Stimulated activated CD4-positive, alpha-beta T cell treated with anti-CD3 and anti-CD28 coated beads, Interleukin-12 subunit alpha, Interleukin-12 subunit beta, amount 100 ng/mL, for 24 hours (primary cell): ENCODE measurements at places on chromosomes 11 and 22.
A peak's percentile ranks its signal among the peaks of the same experiment; 100 is the strongest.

DNA sequence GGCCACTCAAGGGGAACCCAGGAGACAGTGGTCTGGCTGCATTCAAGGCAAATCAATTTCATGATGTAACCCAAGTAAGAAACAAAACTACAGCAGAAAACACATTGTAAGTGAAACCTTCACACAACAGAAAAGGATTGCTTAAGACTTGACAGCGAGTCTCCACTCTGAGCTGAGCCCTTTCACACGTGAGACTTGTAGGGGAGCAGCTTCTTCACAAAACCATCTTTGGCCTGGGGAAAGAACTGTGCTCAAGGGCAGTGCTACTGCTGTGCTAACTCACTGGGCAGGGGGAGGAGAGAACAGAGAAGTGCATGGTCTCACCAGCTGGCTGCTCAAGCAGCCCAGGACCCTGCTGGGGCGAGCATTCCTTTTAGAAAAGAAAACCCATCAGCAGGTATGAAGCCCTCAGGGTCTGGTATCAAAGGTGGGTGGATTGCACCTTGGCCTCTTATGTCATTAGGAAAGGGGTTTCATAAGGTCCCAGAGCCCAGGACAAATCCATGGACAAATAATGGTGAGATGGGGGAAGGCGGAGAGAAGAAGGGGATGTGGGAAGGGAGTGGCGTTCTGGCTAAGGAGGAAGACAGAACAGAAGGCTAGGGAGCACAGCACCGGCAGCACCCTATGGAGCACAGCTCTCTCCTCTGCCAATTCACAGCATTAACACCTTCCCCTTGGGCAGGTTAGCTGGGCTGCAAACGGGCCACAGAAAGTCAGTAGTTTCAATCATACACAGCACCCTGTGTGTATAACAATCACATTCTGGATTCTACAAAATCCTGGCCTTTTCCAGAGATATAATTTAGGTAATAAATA, 20.6 kb upstream of the RAPSN start:
- no peak for DNase-seq

DNA sequence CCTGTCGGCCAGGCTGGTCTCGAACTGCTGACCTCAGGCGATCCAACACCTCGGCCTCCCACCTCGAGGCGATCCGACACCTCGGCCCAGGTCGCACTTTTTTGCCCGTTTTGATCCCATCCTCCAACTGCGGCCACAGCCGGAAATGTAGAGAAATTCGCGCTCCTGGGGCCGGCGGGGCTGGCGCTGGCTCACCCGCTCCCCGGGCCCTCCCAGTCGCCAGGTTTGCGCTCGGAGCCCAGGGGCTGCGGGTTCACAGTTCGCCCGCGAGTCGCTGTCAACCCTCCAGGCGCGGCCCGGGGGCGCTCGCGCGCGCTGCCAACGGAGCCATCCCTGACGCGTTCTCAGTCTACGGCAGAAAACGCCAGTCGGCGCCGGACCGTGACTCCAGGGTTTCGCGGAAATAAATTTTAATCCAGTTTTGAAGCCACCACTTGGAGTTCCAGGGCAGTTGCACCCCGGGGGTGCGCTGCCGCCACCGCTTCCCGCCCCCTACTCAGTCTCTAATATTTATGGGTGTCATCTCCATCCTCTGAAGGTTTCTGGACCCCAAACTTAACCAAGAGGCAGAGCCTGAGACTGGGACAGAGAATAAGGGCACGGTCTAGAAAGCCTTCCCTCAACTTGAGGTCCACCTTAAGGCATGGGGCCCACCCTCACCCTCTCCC, 1.5 kb upstream of the KLHDC7B start:
- peak; percentile 79 for DNase-seq

- DNase-seq: no peak
Observed at GRCh38 chr11:110962921-110963320, 250.7 kb upstream of the ARHGAP20 start.

GRCh38 chr11:68021167-68021787, 9.2 kb upstream of the NDUFS8 start:
- DNase-seq: no peak

- DNase-seq: no peak
Observed at GRCh38 chr11:73265278-73265810, 6.8 kb upstream of the P2RY6 start.

DNA sequence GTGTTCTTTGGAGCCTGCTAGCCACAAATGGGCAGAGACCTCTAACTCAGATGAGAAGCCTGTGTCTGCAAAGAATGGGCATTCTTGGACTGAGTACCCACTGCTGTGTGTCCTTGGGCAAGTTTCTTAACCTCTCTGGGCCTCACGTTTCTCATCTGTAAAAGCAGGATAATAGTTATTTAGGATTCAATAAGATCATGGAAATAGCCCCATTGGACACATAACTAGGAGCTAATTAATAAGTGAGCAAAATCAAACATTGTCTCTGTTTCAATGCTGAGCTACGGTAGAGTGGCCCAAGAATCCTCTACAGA, 61.2 kb upstream of the WNT7B start:
- DNase-seq: no peak

- no peak for DNase-seq
Observed at GRCh38 chr11:43803766-43804165, 76.9 kb upstream of the ALKBH3 start.

- DNase-seq: no peak
Observed at GRCh38 chr11:93715797-93716396, 25.4 kb downstream of the TAF1D start.
